ENCODE measurements at places on chromosomes 16 and 17.

- no peak for DNase-seq
Observed at GRCh38 chr17:3961564-3962047, 2.6 kb downstream of the ATP2A3 start.

- no peak for DNase-seq
Observed at GRCh38 chr16:2277466-2278271, 9.7 kb upstream of the RNPS1 start.

- no peak for DNase-seq
Observed at GRCh38 chr17:43308999-43309398, 75.2 kb upstream of the RNU2-1 start.

DNA sequence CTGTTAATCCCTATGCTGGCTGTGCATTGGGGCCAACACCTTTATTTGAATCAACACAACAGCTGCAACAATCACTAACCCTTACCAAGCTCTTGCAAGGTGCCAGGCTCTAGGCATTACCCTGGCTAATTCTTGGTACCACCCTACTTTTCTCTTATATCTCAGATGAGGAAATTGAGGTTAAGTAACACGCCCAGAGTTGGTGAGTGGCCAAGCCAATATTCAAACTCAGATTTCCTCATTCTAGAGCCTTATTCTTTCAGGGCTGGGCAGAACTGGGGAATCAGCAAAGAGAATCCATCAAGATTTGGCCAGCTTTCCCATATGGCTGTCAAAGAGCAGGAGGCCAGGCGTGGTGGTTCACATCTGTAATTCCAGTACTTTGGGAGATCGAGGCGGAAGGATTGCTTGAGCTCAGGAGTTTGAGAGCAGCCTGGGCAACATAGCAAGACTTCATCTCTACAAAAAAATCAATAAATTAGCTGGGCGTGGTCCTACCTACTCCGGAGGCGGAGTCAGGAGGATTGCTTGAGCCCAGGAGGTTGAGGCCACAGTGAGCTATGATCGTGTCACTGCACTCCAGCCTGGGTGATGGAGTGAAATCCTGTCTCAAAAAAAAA, 23.7 kb downstream of the ARSG start:
- no peak for DNase-seq

GRCh38 chr16:75247249-75247648, 4.2 kb downstream of the BCAR1 start:
- DNase-seq: no peak

- DNase-seq: peak; percentile 23
Observed at GRCh38 chr16:66052745-66053144, 313.7 kb upstream of the CDH5 start.

DNA sequence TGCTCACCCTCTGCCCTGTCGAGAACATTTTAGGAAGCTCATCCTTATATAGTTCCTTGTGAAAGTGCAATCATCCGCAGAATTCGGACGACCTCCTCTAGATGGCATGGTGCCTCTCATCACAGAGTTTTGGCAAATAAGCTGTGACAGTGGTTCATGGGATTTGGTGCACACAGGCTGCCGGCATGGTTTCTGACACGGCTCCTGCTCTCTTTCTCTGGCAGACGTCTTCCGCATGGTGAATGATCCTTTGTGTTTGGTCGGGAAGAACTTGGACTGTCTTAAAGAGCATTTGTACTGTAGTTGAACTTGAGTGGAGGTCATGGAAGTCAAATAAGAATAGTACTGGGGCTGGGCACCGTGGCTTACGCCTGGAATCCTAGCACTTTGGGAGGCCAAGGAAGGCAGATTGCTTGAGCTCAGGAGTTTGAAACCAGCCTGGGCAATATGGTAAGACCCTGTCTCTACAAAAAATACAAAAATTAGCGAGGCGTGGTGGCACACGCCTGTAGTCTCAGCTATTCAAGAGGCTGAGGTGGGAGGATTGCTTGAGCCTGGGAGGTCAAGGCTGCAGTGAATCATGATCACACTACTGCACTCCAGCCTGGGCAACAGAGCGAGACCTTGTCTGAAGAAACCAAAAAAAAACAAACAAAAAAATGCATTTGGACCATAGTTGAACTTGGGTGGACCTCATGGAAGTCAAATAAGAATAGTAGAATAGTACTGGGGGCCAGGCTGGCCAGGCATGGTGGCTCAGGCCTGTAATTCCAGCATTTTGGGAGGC, 34.7 kb upstream of the NAT9 start:
- DNase-seq: no peak

GRCh38 chr17:1755252-1755826, 6.5 kb upstream of the SERPINF1 start:
- peak; percentile 85 for DNase-seq
